Iris pigment epithelial cell (primary cell): ENCODE measurements at places on chromosomes 4 and X.
A peak's percentile ranks its signal among the peaks of the same experiment; 100 is the strongest.

DNA sequence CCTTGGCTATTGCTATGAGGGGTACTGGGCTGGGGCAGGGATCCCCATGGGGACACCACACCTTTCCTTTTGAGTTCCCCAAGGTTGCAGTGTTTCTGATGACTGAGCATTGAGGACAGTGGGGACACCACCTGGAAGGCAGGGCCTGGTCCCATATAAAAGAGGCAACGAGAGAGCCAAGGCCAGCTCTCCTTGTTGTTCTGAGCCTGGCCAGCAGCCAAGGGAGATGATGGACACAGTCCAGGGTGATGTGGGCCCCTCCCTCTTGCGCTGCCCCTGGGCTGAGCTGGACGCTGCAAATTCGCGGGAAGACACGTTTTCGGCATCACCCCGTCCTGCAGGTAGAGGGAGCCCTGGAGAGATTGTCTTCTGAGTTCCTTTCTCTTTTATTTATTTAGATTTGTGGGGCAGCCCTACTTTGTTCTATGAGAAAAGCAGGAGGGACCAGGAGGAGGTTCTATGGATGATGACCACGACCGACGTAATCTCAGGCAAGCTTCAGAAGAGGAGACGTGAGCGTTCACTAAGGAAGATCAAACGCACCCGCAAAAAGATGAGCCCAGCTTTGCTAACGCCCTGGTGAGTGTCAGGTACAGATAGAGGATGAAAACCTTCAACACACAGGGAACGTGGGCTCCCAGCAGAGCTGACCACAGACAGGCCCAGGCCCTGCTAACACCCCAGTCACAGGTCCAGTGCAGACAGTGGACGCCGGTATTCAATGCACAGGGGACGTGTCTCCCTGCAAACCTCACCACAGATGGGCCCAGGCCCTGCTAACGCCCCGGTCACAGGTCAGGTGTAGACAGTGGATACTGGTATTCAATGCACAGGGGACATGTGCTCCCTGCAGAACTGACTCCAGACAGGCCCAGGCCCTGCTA, 97.4 kb downstream of the SHOX start:
- peak; percentile 4 for DNase-seq

DNA sequence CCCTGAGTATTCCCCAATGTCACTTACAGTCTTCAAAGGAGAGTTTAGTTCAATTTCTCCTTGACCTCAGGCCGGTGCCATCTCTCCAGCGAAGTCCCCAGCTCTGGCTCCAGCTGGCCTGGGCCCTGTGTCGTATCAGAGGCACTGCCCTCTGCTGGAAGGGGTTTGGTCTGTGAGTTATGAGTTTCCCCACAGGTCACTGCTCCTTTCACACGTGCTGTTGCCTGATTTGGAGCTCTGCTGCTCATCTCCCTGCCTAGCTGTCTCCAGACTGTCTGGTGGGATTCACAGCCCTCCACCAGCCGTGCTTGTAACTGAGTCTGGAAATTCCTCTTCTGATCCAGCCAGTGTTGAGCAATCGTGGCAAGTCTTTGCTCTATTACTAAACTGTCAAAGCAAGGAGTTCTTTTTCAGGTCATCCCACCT, at the start of gene RAP2C:
Gene RAP2C, minus strand, starts transcription at position 105 of the 426 bp plus-strand sequence. CDS start 2,179 bp downstream, outside the sequence.
- peak; percentile 60 for DNase-seq

- no peak for DNase-seq
Measured at GRCh38 chrX:49812177-49812576, 16.9 kb upstream of the PAGE4 start.

GRCh38 chr4:109574443-109574850, 14.4 kb downstream of the MCUB start:
- peak; percentile 31 for DNase-seq

GRCh38 chr4:133524369-133524768, 375.3 kb downstream of the PCDH10 start:
- no peak for DNase-seq

DNA sequence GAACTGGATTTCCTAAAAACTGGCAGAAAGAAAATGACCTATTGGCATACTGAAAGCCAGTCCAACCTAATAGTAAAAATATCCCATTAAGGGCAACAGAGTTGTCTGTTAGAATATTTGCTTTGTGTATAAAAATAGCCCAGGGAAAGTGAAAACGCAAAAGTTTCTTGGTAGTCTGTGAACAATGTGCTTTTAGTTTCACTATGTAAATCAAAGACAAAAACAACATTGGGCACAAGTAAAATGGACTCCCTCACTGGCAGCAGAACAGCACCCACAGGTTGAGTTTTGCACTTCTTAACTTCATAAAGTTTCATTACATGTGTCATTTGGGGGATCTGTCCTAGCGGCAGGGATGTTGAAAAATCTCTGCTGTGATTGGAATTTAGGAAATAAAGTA, 4.3 kb upstream of the FGG start:
- peak; percentile 30 for DNase-seq

- no peak for DNase-seq
Measured at GRCh38 chrX:41881166-41881565, 42.2 kb downstream of the CASK start.

GRCh38 chr4:76486588-76487276, 51.7 kb downstream of the SHROOM3 start:
- no peak for DNase-seq

DNA sequence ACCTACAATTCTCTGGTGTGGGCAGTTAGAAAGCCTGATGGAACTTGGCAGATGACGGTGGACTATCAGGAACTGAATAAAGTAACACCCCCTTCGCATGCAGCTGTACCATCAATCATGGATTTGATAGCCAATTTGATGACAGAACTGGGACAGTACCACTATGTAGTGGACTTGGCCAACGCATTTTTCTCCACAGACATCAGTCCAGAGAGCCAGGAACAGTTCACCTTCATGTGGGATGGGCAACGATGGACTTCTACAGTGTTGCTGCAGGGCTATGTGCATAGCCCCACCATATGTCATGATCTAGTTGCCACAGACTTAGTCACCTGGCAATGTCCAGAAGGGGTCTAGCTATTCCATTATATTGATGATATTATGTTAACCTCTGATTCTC, 54.5 kb upstream of the CCDC149 start:
- no peak for DNase-seq

DNA sequence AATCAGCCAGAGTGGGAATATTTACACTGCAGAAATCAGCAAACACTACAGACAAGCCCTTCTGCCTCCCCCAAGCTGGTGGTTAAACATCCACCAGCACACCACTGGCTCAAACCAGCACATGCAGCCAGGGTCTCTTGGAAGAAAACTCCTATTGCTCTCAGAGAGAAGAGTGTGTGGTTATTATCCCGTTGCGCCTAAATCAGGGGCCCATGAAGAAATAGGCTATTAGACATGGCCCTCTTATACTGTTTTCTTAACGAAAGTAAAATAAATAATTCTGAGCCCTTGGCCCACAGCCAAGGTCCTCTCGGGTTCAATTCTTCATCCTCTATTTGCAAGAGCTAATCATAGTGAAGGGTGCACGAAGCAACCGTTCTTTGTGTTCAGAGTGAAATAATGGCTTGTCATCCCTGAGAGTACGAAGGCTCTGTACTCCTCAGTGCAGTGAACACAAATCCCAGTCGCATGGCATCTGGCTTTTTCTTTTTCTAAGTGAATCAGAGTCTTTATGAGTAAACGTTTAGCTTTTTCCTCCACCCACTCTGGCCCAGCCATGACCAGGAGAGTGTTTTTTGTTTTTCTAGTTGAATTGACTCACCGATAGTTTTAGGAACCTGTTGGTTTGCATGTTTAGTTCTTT, 33.4 kb upstream of the RBM47 start:
- DNase-seq = peak; percentile 85

GRCh38 chr4:81845761-81846160, 374.1 kb upstream of the RASGEF1B start:
- no peak for DNase-seq

GRCh38 chr4:139550724-139551429, 5.1 kb downstream of the SETD7 start:
- DNase-seq = peak; percentile 47

- DNase-seq = no peak
Measured at GRCh38 chr4:139786494-139787354, 121.1 kb downstream of the MGST2 start.

DNA sequence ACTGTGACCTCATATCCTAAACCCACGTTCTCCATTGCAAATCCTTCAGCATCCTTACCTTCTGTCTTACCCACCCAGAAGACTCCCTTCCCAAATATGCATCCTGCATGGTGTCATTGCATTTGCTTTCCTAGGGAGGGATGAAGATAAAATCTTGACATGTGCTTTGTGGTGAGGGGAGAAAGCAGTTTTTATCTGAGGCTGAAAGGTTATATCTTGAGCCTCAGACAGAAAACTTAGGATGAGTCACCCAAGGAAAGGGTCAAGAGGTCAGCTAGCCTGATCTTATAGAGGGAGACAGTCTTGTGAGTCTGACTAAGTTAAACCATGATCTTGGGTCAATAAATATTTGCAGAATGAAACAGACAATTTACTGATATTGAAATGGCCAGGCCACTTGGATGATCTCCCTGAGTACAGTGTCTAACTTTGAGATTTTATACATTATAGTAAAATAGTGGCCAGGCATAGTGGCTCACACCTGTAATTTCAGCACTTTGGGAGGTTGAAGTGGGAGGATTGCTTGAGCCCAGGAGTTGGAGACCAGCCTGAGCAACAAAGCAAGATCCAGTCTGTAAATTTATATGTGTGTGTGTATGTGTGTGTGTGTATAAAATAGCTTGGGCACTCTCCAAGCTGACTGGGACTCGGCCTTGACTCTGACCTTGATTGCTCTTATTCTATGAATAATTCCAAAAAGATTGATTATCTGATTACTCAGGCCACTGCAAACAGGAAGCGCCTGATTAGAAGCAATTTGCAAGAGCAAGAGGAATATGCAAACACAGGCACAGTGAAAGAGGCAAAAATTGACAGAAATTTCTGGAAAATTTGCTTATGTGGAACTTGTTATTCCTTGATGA, 15.4 kb upstream of the FAM9C start:
- DNase-seq = peak; percentile 77

- DNase-seq = no peak
Measured at GRCh38 chrX:97167333-97167732, 283.6 kb downstream of the RPA4 start.

- no peak for DNase-seq
Measured at GRCh38 chrX:22662776-22663175, 337.0 kb upstream of the DDX53 start.

GRCh38 chrX:15376956-15377355, 7.3 kb downstream of the VEGFD start:
- no peak for DNase-seq

DNA sequence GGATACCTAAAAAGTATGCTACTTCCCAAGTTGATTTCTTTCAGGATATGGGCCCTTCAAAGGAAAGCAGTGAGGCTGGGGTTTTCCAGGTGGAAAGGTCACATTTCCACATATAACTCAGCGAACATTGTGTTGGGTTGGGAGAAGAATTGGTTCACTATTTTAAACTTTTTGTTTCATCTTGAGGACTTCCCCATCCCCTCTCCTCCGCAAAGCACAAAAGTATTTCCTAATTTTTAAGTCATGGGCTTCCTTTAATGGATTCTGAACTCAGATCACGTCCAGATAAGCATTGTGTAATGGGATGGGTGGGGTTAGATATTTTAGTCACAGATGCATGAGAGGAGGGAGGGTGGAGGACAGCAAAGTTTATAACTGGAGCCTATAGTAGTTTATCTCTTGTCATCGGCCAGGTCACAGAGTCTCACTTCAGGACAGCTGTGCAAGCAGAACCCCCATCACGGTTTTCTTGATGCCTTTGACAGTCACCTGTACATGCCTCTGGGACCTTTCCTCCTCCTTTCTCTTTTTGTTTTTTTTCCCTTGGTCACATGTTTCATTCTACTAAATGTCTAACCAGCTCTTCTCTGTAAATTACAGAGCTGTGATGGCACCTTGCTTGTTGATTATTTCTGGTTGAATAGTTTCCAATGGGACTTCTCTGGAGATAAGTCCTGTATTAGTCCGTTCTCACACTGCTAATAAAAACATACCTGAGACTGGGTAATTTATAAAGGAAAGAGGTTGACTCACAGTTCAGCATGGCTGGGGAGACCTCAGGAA, 115.4 kb downstream of the PTTG2 start:
- DNase-seq = peak; percentile 76

GRCh38 chr4:141425124-141425523, 204.4 kb downstream of the ZNF330 start:
- peak; percentile 92 for DNase-seq

DNA sequence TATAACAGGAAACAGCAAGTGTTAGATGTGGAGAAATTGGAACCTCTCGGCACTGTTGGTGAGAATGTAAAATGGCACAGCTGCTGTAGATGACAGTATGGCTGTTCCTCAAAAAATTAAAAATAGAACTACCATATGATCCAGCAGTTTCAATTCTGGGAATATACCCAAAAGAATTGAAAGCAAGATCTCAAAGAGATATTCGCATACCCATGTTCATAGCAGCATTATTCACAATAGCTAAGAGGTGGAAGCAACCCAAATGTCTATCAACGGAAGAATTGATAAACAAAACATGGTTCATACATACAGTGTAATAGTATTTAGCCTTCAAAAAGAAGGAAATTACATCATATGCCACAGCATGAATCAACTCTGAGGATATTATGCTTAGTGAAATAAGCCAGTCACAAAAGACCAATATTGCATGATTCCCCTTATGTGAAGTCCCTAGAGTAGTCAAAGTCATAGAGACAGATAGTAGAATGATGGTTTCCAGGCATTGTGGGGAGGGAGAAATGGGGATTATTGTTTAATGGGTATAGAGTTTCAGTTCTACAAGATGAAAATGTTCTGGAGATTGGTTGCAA, 467.7 kb downstream of the IDS start:
- DNase-seq = no peak

DNA sequence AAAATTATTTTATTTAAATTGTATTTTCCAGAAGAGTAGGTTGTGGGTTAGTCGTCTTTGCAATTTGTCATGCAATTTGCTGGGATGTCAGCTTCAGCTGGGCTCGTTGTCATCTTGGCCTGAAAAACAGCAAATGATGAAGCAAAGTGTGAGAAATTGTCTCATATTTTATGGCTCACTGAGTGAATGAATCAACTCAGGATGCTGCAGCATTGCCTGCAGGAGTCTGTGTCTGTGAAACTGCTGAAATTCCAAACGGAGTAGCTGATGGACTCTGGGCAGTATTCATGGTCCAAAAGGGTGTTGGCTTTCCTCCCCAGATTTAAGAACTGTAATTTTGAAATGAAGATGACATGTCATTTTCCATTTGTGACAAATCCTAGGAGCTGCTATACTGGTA, 37.2 kb downstream of the CXCL8 start:
- peak; percentile 65 for DNase-seq

DNA sequence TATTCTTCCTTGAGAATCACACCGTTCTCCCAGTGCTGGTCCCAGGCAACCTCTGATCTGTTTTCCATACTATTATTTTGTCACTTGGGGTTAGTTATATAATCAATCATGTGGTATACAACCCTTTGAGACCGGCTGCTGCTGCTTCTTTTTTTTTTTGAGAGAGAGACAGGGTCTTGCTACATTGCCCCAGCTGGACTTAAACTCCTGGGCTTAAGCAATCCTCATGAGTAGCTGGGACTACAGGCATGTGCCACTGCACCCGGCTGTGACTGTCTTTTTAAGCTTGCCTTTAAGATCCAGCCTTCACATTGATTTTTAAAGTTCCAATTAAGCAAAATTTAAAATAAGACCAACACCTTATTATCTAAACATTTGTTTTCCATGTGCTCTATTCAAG, 86.7 kb upstream of the EXOC1L start:
- DNase-seq = no peak

GRCh38 chrX:65866146-65866545, 173.7 kb downstream of the VSIG4 start:
- no peak for DNase-seq
